ENCODE measurements at places on chromosomes 2 and 18.

DNA sequence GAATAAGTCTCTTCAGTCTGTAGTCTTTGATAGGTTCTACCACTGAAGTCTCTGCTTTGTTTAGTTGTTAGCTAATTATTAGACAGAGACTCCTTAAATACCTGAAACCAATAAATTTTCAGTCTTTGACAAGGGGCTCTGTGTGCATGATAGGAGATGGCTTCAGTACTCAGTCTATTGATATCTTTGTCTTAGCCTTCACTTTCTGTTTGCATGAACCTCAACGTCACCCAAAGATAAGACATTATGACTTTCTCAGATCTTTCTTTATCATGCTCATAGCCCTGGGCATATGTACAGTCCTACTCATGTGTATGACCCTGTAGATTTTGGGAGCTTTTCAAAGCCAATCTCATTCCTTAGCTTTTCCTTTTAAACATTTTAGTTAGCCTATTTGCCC lies 183.5 kb upstream of the GCFC2 start:
- no peak for DNase-seq

DNA sequence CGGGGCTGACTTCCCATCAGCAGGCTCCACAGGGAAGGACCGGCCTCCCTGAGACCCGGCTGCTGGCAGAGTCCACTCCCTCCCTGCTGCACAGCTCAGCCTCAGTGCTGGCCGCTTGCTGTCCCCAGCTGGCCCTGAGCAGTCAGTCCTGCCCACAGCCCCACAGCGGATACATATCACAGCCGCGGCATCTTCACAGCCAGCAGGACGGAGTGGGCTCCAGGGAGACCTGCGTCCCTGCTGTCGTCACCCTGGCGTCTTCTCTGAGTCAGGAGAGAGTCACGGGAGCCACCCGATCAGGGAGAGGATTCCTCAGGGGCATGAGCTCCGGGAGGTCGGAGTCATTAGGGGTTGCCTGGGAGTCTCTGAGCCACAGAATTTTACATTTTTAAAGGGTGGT lies 13.1 kb upstream of the SNTG2 start:
- no peak for DNase-seq

DNA sequence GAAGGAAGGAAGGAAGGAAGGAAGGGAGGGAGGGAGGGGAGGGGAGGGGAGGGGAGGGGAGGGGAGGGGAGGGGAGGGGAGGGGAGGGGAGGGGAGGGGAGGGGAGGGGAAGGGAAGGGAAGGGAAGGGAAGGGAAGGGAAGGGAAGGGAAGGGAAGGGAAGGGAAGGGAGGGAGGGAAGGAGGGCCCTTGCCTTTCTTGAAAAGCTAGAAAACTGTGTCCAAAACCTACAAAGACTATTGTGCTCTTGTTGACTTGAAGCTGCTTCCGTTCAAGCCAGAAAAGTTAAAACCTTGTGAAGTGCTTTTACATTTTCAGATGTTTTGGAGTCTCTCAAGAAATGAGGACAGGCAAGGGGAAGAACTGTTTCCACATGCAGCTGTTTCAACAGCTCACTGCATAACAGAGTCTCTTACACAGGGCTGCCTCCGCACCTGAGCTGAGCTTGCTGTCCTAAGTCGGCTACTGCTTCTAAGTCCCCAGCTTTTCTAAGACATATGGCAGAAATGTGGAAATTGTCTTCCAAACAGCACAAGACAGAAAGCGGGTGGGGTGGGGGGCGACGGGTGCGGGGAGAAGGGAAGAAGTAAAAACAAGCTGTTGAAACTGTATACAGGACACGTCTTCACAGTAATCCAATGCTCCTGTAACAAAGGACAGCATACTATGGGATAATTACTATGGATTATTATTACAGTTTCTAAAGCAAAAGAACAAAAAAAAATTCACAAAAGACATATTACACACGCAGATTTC lies 46.1 kb downstream of the BCL11A start:
- no peak for DNase-seq

DNA sequence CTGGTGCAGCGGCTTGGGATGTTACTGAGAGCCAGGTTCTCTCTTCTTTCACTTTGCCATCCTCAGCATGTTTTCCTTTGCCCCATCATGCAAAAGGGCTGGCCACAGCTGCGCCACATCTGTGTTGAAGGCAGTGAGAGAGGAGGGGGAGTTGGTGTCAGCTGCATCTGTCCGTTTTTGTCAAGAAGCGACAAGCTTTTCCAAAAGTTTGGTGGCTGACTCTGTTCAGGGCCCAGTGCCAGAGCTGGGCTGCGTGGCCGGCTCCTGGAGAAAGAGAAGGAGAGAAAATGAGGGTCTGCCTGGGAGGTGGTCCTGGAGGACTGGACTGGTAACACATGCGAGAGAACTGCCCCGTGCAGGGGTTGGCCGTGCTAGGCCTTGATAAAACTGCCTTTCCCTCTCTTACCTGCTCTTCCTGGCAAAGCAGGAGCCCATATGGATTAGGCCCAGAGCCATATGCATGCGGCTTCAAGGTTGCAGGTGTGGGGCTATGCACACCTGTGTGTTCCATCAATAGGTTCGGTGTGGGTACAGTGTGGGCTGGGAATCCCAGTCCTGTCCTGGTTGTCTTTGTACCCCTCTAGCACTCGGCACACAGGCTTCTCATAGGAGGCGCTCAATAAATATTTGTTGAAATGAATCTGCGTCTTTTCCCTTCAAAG lies 9.0 kb downstream of the RNF144A start:
- no peak for DNase-seq

GRCh38 chr18:36782710-36783109 lies 46.1 kb downstream of the TPGS2 start:
- no peak for DNase-seq

GRCh38 chr2:164044622-164045021 lies 308.8 kb upstream of the FIGN start:
- no peak for DNase-seq

DNA sequence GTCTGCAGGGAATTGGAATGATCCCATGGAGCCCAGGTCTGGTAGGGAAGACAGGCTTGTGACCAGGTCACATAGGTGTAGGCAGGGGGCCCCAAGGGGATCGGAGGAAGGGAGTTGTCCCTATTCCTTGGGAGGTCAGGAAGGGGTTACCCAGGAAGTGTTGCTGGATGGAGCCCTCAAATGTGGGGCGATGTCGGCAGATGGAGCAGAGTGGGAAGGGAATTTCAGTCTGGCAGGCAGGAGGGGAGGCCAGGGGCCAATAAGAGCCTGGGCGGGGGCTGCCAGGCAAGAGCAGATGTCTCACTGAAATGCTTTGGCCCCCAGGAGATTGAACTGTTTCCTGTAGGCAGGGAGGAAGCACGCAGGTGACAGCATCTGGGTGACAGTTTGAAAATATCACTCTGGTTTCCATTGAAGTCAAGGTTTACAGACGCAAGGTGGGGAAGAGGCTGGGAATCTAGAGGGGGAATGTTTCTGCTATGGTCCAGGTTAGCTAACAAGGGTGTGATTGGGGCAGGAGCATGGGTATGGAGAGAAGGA lies 81.5 kb upstream of the SMAD2 start:
- no peak for DNase-seq

- DNase-seq: no peak
Observed at GRCh38 chr18:62457877-62458276, 64.9 kb upstream of the ZCCHC2 start.

DNA sequence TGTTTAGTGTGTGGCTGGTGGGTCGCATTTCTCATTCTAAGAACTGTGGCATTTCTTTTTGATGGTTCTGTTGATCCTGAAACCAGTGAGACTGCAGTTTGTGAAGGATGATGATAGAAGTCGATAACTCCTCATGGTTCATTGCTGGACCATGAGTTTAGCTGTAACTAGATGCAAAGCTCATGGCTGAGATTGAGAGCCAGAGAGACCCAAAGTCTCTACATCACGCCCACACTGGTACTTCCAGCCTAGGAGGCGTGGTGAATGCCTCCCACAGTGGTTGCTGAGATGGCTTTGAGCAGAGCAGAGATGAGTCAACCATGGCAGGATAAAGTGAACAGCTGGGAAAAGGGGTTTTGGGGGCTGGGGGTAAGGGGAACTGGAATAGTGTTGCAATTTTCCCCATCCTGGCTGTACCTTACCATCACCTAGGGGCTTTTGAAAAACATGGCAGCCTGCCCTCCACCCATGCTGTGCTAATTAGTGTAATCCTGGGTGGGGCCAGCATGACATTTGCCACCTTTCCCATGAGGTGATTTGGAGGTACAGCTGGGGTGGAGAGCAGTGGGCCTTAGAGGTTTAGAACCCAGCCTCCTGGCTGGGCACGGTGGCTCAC lies 24.1 kb downstream of the INPP4A start:
- DNase-seq: no peak

All from D341Med (cell line).